ELF-1 (cell line): ENCODE measurements at places on chromosomes 16 and 17.

- no peak for DNase-seq
Measured at GRCh38 chr17:29608986-29609385, 13.7 kb downstream of the CORO6 start.

DNA sequence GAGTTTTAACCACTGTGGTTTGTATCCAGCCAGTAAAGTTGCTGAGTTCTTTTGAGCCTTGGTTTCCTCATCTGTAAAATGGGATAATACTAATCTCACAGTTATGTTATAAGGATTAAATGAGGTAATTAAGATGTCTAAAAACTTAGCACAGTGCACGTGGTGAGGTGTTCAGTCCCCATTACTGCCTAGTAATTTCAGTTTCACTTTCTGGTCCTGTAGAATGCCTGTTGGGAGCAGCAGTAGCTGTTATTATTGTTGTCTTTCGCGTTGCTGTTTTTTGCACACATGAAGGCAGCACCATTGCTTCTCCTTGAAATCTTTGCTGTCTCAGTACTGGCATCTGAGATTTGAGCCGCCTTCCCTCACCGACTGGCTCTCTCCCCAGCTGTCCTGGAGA, 182.4 kb downstream of the DNAH9 start:
- no peak for DNase-seq

DNA sequence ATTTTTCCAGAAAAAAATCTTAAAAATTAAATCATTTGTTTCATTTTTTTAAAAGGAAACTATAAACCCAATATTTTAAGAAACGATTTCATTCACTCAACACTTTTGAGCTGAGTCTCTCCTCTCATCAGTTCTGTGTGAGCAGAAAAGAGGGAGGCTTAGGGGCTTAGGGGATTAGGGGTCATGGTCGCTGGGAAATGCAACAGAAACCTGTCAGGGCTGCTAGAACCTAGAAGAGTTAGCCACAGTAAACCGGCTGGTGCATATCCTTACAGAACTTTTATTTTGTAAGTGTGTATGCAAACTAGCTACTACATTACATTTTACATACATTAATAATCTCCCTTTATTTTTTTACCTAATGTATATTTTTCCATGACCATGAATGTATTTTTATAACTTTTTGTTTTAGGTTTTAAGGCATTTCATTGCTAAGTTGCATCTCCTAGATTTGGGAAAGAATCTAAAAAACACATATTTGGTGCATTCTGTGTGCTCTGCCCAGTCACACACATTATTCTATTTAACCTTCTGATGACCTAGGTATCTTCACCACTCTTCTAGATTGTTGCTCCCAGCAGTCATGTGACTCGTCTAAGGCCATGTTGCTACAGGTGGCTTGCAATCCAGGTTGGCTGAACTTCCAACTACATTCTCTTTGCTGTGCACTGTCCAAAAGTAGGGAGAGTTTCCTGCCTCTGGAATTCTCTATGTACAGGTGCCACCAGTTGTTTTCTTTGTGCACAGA, 24.4 kb downstream of the TBC1D3B start:
- DNase-seq: no peak

DNA sequence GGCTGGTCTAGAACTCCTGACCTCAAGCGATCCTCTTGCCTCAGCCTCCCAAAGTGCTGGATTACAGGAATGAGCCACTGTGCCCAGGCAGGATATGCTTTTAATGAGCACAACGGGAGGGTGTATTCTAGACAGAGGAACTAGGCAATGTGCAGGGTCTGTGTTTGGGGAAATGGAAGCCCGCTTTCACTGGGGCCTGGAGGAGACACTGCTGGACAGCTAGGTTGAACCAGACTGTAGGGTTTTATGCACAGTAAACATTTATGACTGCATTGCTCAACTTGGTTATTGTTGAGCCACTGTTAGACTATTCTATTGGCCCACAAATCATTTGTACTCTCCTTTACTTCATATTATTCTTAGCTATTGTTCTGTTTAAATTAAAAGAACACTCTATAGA, 10.2 kb upstream of the SIAH1 start:
- DNase-seq: no peak

- peak; percentile 22 for DNase-seq
Measured at GRCh38 chr17:64343833-64344637, 46.6 kb downstream of the PECAM1 start.

- no peak for DNase-seq
Measured at GRCh38 chr16:78629173-78629572, 529.7 kb downstream of the WWOX start.

DNA sequence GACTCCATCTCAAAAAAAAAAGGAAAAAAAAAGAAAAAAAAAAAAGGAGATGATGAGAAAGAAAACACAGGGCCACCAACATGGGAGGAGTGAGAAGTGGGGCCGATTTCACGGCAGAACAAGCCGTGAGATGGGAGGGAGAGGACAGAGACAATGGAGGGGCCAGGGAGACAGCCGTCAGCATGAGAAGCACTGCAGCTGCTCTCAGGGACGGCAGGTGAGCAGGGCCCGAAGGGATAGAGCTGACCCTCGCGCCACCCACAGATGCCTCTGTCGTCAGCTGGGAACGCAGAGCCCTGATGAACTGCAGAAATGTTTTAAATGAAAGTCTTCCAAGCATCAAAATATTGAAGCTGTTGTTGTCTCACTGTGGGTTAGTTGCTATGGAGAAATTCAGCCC, 20.3 kb downstream of the PITPNM3 start:
- no peak for DNase-seq

- no peak for DNase-seq
Measured at GRCh38 chr17:6261466-6261865, 173.5 kb downstream of the AIPL1 start.

- no peak for DNase-seq
Measured at GRCh38 chr16:1914988-1915387, 3.2 kb downstream of the HS3ST6 start.

GRCh38 chr17:34626121-34626681, 46.8 kb downstream of the TMEM132E start:
- peak; percentile 72 for DNase-seq

DNA sequence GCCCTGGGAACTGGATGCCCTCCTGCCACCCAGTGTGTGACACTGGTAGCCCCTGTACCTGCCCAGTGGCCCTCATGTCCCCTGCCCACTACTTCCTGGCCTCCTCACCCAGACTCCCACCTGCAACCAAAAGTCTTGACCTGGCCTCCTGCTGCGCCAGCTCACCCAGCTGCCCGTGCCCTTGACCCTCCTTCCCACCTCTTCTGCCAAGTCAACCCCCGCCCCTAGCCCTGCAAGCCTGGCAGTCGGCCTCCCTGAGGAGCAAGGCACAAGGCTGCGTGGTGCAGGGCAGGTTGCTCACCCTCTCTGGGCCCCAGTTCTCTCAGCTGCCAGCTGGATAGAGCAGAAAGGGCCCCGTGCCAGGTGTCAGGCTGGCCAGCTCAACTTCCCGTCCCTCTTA, 12.3 kb upstream of the FAM83G start:
- no peak for DNase-seq

GRCh38 chr17:5675625-5676421, 91.5 kb upstream of the NLRP1 start:
- no peak for DNase-seq

DNA sequence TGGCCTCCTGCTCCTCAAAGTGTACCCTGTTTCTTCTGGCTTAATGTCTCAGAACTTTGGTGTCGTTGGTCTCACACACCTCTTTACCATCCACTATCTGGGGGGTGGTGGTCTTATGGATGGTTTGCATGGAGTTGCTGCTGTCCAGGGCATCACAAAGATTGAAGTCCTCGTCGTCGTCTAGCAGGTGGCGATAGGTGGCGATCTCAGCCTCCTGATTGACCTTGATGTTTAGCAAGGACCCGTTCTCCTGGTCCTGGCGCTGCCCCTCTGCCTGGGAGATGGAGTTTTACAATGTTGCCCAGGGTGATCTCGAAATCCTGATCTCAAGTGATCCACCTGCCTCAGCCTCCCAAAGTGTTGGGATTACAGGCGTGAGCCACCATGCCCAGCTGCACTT, 31.1 kb upstream of the HELZ start:
- DNase-seq: peak; percentile 58

- peak; percentile 78 for DNase-seq
Measured at GRCh38 chr17:7380321-7380720, 568 bp upstream of the TNK1 start.

DNA sequence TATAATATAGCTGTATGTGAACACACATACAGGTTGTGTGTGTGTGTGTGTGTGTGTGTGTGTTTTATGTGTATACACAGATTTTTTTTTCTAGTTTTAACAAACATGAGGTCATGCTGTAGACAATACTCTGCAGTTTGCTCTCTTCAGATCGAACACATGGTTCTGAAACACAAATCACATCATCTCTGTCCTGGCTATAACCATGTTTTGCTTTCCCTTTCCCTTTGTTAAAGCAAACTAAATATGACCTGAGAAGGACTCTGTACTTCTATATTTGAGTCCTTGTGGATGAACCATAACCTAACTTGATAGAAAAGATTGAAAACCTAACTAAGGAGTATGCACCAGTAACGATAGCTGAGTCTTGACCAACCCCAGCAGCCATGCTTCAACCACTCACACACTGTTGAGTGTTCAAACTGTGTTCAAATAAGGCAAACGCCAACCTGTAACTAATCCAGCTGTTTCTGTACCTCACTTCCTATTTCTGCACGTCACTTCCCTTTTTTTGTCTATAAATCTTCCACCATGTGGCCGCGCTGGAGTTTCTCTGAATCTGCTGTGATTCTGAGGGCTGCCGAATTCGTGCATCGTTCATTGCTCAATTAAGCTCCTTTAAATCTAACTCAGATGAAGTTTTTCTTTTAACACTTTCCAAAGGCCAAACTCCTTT, 303.8 kb downstream of the HS3ST3B1 start:
- DNase-seq: no peak

GRCh38 chr16:16048904-16049582, 99.6 kb downstream of the ABCC1 start:
- no peak for DNase-seq

DNA sequence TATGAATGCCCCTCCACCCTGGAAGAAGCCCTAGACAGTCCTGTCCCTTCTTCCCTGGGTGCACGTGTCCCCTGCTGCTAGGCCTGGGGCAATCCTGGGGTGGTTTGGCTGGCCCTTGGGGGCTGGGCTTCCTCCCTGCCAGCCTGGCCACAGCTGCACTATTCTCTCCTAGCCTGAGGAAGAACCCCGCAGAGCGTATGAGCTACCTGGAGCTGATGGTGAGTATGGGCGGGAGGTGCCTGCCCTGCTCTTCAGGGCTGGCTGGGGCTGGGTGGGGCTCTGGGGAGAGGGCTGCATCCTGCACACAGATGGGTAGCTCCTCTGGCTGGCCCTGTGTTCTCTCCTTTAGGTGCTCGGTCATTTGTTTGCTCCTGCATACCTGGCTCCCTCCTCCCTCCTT, 28.8 kb downstream of the MAP2K3 start:
- no peak for DNase-seq

- DNase-seq: no peak
Measured at GRCh38 chr16:29844575-29845331, 18.3 kb downstream of the CDIPT start.

DNA sequence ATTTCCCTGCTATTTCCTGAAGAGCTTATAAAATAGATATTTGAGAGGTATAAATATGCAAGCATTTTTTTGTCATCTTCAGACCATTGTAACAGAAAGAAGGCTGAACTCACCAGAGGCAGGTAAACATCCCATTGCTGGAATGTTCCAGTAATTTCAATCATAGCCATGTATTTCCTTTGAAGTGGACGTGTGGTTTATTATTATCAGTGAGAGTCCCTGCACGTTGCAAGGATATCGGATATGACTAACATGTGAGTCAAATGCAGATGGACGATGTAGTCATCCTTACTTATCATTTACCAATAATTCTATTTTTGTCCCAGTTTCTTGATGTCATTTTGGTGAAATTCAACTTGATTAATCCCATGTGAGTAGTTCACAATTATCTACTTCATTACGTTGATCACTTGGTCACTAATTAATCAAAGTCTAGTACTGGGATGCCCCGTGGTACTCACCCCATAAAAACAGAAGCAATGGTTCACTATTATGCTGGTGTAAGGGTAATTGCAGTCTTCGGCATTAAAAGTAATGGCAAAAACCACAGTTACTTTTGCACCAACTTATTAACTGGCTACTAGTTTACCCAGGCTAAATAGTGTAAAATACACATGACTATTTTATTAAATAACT, 89.5 kb downstream of the VAT1L start:
- DNase-seq: no peak

DNA sequence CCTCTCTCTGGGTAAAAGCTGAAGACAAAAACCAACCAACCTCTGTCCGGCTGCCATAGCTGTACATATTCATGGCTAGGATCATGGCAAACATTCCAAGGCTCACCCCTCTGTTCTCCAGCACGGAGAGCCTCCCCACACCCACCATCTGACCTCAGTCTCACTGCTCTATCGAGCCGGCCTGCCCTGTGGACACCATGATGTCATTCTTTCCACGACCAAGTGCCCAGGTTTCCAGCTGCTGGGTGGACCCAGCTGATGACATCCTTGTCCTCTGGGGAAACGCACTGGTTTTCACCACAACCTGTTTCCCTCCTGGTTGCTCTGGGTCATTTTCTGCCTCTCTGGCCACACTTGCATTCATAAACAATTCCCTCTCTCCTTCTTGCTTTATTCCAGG, 67.7 kb downstream of the NDEL1 start:
- DNase-seq: no peak

GRCh38 chr17:59149051-59149450, 5.9 kb downstream of the SKA2 start:
- no peak for DNase-seq
